ENCODE measurements at places on chromosomes 7 and 10.

DNA sequence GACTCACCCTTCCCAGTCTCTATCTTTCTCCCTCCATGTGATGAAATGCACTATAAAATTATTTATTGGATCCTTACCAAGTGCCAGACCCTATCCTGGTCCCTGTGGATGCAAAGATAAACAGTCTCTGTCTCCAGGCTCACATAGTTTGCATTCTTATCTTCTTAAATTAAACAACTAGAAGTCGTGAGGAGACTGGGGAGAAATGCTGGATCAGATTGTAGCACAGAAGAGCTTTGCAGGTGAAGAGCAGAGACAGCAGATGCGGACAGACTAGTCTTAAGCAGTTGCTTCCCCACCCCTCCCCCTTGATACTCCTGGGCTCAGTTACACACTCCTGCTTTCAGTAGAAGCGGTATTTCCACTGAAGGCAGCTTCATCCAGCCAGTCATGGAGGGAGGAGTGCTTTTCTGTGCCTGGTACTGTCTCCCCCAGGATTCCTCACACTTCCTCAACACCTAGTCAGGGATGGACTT, 20.8 kb upstream of the CDK1 start:
- DNase-seq, result no peak

GRCh38 chr7:5428478-5429252, 5.0 kb upstream of the TNRC18 start:
- peak; percentile 73 for DNase-seq

GRCh38 chr7:105268511-105269392, 120.0 kb downstream of the SRPK2 start:
- peak; percentile 62 for DNase-seq

DNA sequence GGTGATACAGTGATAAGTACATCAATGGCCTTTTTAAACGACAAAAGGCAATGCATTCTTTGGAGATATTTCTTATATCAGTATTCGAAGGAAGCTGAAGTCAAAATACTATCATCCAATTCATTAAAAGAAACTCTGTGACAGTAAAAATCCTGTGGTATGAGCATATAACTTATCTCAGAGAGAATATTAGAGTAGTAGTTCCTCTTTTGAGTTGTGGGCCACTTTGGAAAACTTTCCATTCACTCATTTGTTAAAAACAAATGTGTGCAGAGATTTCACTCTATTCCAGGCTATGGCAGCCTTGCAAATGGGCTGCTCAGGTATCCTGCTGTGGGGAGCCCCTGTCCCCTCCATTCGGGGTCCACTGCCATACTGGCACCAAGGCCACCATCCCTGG, 55.3 kb upstream of the ZNF438 start:
- no peak for DNase-seq

- no peak for DNase-seq
Observed at GRCh38 chr7:44196450-44196872, 4.3 kb upstream of the YKT6 start.

DNA sequence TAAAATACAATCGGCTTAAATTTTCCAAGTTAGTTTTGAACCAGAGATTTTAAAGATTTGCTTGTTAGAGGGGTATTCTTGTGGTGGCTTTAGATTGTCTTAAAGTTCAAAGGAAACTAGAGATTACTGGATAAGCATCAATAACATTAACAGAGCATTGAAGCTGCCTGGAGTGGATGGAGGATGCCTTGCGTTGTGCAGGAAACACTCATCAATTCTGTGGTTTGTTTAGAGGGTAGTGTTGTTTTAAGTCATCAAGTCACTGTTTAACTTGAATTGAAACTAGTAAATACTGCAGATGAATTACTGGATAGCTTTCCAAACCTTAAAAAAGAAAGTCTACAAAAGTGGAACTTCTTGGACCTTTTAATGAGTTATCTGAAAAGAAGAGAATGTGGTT, 218.6 kb downstream of the CELF2 start:
- DNase-seq, result no peak

GRCh38 chr7:7352845-7353244, 170.5 kb downstream of the C1GALT1 start:
- peak; percentile 78 for DNase-seq
